ENCODE measurements at places on chromosomes 12 and 14.

GRCh38 chr12:23770202-23770938 is 179.1 kb downstream of the SOX5 start:
- no peak for DNase-seq

GRCh38 chr14:94971750-94972149 is 185.6 kb downstream of the DICER1 start:
- no peak for DNase-seq

GRCh38 chr12:119020406-119021360 is 39.3 kb downstream of the SRRM4 start:
- peak; percentile 37 for DNase-seq

GRCh38 chr12:72610342-72610741 is 338.2 kb downstream of the TRHDE start:
- no peak for DNase-seq

GRCh38 chr14:32417956-32418552 is 89.0 kb downstream of the AKAP6 start:
- DNase-seq, result peak; percentile 18

- peak; percentile 93 for DNase-seq
These were observed at the start of gene MAP4K5 for GRCh38 chr14:50532502-50533240. TSS of gene MAP4K5 (minus strand) at chr14:50532569. CDS start at chr14:50532049, 520 bp downstream.

DNA sequence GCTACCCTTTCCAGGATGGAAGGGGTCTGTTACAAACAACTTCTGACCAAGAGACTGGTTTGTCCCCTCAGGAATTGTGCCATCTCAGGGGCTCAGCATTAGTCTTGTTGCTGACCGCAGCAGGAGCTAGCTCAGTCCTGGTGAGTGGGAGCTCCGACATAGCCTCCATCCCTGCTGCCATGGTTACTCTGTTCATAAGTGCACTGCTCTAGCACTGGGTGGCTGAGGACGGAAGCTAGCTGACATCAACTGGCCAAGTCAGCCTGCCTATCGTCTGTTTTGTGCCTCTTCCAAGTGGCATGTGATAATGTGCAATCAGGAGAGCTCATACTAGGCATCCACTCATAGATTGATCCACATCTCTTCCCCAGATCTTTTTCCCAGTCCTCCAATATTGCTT is 7.5 kb downstream of the SLC17A8 start:
- DNase-seq, result no peak

DNA sequence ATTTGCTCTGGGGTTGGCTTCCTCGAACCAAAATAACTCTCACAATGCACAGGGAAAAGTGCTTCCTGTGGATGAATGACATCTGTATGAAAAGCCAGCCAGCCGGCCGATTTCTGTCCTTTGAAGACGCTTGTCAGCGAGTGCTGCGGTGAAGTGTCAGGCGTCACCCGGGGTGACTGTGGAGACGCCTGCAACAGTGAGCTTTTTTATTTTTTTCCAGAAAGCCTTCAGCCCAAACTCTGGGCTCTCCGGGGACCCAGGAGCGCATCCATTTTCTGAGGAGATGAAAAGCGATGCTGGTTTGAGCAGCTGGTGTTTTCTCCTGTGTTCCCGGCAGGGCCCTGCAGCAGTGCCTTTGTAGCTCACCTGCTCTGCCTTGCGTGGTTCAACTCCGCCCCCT is 147.9 kb upstream of the MYL2 start:
- DNase-seq, result no peak

GRCh38 chr12:14714437-14714836 is 18.0 kb upstream of the GUCY2C start:
- DNase-seq, result no peak

- DNase-seq, result no peak
These were observed 106.8 kb downstream of the PHETA1 start for GRCh38 chr12:111261911-111262676.

DNA sequence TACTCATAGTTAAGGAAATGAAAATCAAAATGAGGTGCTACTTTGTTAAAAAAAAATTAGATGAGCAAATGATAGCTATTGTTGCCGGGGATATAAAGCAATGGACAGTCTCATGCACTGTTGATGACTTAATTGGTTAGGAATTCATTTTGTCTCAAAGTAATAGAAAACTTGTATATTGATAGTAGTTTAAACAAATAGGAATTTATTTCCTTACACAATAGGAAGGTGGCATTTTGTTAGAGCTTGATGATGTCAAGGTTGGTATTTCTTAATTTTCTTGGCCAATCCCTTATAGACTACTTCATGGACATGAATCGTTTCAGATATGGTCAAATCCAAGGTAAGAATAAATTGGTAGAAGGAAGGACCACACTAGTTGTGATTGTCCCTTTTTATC is 7.8 kb downstream of the PRPF39 start:
- DNase-seq, result peak; percentile 36

GRCh38 chr14:54686219-54686870 is 119.4 kb downstream of the SAMD4A start:
- DNase-seq, result no peak

GRCh38 chr12:84766375-84766774 is 146.2 kb downstream of the SLC6A15 start:
- no peak for DNase-seq

DNA sequence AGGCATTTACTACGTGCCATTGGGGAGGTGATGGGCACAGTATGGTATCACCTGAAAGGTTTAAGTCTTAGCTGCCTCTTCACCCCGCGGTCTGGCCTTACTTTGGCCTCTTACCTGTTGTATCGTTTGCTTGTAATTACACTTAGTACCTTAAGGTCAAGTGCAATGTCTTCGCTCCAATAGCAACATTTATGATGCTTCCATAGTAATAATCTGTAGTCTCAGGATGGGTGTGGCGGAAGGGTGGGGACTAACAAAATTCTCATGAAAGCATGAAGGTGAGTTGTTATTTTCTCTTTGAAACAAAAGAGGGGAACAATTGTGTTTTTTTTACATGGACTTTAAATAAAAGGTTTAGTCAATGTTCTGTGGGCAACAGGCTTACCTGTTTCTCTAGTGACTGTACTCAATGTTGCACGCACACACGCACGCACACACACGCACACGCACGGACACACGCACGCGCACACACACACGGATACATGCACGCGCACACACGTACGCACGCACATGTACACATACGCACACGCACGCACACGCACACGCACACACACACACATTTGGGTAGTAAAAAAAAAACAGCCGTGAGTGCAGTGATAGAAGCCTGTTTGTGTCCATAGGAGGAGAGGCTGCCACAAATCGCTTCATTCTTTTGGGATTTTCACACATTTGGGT is 91.4 kb downstream of the DNAH10 start:
- no peak for DNase-seq

- no peak for DNase-seq
These were observed 75.2 kb upstream of the DNM1L start for GRCh38 chr12:32603858-32604257.

DNA sequence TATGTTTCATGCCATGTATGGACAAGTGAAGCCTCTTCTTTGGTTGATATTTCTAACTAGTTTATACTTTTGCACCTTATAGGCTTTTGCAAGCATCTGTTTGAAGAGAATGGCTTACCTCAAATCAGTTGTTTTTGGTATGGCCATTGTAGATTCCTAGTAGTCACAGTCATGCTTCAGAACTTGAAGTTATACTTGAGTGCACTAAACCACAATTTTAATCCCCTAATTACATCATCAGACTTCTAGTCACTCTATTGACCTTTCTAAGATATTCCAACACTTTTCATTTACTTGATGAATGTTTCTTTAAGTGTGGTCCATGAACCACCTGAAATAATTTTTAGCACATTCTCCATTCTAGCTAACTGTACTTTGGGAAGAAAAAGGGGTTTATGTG is 18.6 kb upstream of the KLRB1 start:
- DNase-seq, result no peak

DNA sequence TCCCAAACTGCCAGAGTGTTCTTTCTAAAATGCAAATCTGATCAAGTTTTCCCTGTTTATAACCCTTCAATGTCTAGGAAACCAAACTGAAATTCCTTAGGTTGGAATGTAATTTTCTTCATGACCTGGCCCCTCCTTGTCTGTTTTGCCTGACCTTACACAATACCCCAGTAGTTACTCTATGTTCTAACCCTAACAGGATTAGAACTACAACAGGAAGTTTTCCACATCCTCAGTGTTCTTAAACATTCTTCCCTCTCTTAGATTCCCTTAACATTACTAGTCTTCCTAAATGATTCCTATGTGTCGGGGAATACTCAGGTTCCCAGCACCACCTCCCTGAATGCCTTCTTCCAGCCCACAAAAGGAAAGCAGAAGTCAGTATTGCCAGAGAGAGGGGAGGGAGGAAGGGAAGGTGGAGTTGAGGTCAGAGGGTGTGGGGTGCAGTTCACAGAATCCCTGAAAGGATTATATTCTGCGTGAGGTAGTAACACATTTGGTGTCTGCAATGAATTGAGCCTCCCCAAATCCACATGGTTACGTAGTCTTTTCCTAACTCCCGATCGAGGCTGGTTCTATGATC is 72.6 kb downstream of the BBS10 start:
- DNase-seq, result no peak

DNA sequence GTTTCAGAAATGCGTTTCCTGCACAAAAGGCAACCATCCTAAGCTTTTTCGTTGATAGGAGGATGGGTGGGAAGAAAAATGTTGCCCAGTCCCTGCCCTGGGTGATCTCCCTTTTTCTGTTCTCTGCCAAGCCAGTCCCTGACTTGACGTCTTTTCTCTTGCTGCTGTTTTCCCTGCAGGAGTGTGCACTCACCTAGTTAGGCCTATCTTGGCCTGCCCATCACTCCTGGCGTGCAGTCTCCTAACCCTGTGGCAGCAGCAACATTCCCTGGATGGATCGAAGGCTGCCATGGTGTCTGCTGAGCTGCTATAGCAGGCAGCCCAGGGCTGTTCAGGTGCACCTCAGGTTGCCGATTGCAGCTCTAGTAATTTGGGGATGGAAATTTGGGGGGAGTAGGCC is 1.2 kb downstream of the UNC119B start:
- peak; percentile 40 for DNase-seq

GRCh38 chr12:88844426-88844825 is 264.2 kb upstream of the KITLG start:
- DNase-seq, result no peak

DNA sequence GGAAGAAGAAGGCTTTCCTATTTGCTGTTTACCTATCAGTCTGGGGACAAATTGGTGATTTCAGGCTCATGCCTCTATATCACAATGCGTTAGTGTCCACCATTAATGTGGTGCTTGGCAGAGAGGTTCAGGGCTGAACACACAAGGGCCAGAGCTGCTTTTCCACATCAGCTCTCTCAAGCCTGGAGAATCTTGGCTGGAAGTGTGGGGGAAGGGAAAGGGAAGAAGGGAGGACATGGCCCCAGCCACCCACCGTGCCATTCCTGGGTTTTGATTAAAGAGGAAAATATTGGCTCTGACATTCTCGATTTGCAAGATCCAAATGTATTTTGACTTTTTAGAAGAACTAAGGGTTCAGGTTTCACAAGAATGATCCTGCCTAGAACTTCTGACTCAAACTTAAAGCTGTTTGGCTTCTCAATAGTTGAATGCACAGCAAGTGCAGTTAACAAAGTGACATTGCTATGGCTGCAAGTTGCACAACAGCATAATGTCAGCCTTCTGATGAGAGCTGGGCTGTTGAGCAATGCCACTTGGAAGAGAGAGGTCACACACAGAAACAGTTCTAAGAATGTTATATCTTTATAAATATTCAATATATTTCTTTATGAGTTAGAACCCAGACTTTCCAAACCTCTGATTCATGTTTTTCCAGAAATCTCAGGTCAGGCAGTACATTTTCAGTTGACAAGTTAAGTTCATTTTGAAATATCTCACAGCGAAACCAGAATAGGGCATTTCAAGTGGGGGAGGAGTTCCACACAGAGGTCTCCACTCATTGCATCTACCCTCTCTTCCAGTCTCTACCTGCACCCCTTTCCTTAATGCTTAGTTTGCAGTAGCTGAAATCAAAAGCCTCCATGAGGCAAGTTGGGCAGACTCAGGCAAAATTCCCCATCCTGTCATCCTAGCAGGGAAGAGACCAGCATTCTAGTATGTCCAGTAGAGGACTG is 25.3 kb downstream of the IGF1 start:
- no peak for DNase-seq

- no peak for DNase-seq
These were observed 572 bp downstream of the EFS start for GRCh38 chr14:23364164-23365035.

- DNase-seq, result no peak
These were observed 7.0 kb downstream of the ERP27 start for GRCh38 chr12:14931359-14931758.

DNA sequence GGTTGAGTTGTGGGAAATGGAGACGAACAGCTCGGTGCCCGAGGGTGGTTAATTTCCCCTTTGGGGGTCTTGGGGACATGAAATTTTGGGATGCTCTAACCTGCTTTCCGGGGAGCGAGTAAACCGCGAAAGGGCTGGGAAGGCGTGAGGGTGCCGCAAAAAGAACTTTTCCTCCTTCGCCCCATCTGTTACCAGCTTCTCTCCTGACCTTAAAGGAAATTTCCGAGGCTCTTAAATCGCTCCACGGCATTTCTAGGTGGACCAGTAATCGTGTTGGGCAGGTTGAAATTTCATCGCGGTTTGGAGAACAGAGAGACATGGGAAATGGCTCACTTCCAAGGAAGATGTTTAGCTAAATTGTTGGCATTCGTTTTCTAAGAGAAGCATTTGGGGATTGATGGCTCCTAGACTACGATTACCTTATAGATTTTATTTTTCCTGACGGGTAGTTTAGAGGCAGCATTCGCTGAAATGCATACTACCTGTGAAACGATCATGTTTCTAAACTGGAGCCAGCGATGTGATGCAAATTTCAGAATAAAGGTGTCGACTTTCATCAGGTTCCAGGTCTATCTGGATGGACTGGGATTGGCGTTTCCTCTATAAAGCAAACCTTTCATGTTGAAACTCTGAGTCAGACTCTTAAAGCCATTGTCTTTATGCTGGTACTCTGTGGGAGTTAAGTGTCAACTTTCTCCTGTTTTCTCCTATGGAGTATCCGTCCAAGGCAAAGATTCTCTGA is 414.5 kb downstream of the PCNX1 start:
- peak; percentile 88 for DNase-seq
